ENCODE measurements at places on chromosomes 6 and 20.

DNA sequence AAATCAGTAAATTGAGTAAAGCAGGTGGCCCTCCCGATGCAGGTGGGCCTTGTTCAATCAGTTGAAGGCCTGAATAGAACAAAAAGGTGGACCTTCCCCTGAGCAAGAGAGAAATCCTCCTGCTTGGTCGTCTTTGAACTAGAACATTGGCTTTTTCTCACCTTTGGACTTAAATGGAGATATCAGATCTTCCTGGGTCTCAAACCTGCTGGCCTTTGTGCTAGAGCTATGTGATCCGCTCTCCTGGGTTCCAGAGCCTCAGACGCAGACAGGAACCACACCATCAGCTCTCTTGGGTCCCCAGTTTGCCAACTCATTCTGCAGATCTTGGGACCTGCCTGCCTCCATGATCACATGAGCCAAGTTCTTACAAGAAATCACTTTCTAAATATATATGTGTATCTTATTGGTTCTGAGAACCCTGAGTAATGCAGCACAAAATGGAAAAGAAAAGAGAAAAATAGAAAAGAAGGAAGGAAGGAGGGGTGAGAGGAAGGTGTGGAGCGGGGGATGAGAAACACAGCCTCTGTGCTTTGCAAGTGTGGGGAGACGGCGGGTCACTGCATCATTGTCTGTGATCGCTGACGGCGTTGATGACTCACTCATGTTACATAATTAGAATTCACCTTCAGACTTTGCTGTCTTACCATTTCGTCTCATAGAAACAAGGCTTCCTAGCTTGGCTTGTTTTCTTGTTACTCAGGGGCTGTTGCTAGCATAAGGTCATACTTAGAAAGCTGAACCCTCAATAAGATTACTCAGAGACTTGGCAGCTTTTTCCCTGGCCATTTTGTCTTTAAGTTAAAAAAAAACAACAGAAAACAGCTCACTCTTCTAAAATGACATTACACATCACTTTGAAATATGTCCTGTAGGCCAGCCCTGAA is 85.7 kb upstream of the NEDD9 start:
- peak; percentile 96 for DNase-seq

DNA sequence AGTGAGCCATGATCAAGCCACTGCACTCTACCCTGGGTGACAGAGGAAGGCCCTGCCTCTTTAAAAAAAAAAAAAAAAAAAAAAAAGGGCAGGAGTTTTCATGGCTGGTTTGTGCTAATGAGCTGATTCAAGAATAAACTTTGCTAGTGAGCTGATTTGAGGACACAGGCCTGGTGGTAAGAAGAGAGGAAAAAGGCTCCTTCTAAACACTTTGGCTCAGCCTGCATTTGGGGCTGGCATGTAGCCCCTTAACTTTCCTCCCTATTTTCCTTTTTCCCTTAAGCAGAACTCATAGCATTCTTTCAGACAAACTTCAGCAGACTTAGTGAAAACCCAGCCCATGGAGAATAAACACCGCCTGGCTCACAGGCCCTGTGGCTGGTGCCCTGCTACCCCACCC is 432.7 kb downstream of the PTPRT start:
- no peak for DNase-seq

- peak; percentile 99 for DNase-seq
Observed at GRCh38 chr6:4358414-4359107, 223.2 kb upstream of the ECI2 start.

DNA sequence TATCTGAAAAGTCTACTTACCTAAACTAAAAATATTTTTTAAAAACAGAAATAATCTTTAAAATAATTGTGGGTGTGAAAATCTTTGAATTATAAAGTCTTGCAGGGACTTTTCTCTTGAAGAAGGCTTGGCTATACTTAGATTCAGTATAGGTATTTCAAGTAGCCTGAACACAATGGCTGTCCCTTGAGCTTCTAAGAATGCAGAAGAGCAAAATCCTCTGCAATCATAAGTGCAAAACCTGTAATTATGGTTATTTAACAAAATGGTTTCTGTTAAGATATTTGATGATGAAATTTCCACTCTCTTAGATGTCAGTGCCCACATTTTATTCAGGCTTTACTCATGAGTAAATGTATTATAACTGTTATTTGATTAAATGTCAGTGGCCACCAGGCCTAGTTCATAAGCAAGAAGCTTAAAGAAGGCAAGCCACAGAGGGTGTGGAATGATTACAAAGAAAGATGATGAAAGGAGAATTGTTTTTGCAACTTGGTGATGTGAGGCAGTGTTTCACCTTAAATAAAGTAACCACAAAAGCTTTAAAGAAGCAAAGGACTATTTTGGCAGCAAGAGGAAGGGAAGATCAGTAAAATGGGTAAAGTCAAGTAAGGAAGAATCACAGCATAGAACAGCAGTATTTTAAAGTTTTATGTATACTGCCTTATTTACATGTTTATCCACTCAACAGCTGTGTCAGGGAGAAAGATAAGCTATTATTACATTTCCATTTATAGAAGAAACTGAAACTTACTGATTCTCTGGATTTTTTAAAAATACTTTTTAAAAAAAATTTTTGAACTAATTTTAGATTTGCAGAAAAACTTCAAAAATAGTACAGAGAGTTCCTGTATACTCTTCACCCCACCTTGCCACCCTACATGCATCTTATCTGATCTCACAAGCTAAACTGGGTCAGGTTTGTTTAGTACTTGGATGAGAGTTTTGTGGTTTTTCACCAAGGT is 351.2 kb upstream of the RUNX2 start:
- DNase-seq, result peak; percentile 31

DNA sequence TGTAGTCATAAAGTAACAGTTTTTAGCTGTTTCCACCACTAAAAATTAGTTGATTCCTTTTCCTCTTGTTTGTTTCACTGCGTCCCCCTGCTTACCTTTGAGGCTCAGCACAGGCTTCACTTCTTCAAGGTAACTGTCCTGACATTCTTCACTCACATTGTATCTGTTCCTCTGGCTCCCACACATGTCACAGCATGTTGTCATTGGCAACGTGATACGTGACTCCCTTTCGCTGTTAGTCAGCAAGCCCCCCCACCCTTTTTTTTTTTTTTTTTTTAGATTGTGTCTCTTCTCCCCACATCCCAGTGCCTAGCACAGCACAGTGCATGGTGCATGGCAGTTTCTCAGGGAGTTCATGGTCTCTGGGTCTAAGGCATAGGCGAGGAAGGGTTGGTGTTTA is 13.3 kb downstream of the VAPB start:
- DNase-seq, result no peak

DNA sequence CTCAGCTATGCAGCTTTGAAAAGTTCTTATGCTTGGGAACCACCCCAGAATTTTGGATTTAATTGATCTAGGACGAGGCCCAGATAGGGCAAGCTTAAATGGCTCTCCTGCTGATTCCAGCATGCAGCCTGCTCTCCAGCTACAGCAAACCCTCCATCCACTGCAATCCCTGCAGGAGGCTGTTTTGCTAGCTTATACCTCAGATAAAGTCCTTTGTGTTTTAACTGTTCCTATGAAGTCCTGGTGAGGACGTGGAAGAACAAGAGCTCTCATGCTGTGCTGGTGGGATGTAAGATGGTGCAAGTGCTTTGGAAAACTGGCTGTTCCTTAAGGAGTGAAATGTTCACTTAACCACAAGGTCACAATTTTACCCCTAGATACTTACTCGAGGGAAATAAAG is 25.5 kb upstream of the NXT1 start:
- DNase-seq, result no peak

DNA sequence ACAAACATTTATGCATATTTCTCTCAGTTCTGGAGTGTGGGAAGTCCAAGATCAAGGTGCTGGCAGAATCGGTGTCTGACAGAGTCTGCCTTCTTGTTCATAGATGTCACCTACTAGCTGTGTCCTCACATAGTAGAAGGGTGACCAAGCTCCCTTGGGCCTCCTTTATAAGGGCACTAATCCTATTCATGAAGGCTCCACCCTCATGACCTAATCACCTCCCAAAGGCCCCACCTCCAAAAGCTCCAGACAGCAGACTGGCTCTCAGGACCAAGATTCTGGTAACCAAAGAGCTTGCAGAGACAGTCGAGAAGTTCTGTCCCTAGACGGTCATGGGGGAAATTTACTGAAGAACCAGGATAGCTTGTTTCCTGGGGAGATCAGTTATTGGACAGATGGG is 139.1 kb downstream of the COL9A1 start:
- no peak for DNase-seq

DNA sequence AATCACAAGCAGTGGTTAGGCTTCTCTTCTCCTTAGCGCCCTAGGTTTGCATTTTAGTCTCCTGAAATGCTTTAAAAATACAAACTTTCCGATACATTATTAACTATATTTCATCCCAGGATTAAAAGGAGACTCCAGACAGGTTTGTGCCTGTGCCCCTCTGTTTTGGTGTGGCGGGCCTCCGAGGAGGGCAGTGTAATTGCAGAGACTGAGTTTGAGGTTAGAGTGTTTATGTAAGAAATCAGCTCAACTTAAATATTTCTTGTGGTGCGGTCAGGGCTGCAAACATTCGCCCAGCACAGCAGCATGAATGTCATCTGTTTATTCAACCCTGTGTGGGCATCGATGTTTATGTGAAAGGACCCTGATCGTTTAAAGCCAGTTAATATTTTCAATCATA is 130.4 kb upstream of the AKAP12 start:
- peak; percentile 48 for DNase-seq

DNA sequence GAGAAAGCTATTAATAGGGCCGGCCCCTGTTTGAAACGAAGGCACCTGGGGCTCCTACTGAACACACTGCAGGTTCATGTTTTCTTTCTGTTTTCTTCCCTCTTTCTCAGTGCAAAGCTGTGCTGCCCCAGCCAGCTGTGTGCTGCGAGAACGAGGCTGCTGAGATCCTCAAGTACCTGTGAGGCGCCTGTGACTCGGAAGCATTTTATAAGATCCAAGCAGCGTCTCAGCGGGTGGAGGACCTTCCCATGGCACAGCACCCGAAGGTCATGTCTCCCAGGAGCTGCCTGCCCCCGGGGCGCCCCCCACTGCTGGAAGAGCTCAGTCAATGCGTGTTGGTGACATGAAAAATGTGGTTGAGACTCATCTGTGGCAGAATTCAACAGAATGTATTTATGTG is 66.3 kb downstream of the SMOC2 start:
- DNase-seq, result no peak
